ENCODE measurements at places on chromosomes 4 and X.
A peak's percentile ranks its signal among the peaks of the same experiment; 100 is the strongest.

GRCh38 chrX:20906571-20906970 lies 467.6 kb upstream of the CNKSR2 start:
- peak; percentile 20 for DNase-seq

- DNase-seq: peak; percentile 48
Observed at GRCh38 chrX:109890910-109891502, 111.9 kb upstream of the TMEM164 start.

DNA sequence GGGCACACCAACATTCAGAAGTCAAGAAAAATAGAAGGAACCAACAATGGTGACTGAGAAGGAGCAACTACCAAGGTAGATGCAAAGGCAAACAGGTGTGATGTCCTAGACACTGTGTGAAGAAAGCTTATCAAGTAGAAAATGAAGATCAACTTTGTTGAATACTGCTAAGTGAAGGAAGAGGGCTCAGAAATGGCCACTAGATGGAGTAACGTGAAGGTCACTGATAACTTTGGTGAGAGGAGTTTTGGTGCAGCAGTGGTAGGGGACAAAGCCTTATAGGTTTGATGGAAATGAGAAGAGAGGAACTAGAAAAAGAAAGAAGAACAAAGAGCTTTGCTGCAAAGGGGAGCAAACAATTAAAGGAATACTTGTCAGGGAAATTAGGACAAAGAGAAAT lies 23.5 kb downstream of the OTC start:
- no peak for DNase-seq

GRCh38 chrX:13194291-13195103 lies 125.4 kb downstream of the ATXN3L start:
- DNase-seq: peak; percentile 17

- DNase-seq: peak; percentile 11
Observed at GRCh38 chr4:111066001-111066400, 443.1 kb upstream of the PITX2 start.

- no peak for DNase-seq
Observed at GRCh38 chrX:153521034-153521433, 3.6 kb downstream of the ATP2B3 start.

- DNase-seq: peak; percentile 37
Observed at GRCh38 chr4:176044589-176044951, 21.1 kb upstream of the WDR17 start.

DNA sequence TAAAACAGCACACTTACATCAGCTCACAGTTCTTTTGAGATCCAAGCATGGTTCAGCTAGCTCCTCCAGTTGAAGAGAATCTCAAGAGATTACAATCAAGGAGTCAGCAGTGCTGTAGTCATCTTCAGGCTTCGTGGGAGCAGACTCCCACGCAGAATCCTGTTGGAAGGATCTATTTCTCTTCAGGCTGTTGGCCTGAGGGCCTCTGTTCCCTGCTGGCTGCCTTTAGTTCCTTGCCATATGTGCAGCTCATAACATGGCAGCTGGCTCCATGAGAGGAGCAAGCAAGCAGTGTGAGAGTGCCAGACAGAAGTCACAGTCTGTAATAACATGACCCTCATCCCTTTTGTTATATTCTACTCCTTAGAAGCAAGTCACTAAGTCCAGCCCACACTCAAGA lies 168.6 kb downstream of the COX18 start:
- DNase-seq: peak; percentile 31

DNA sequence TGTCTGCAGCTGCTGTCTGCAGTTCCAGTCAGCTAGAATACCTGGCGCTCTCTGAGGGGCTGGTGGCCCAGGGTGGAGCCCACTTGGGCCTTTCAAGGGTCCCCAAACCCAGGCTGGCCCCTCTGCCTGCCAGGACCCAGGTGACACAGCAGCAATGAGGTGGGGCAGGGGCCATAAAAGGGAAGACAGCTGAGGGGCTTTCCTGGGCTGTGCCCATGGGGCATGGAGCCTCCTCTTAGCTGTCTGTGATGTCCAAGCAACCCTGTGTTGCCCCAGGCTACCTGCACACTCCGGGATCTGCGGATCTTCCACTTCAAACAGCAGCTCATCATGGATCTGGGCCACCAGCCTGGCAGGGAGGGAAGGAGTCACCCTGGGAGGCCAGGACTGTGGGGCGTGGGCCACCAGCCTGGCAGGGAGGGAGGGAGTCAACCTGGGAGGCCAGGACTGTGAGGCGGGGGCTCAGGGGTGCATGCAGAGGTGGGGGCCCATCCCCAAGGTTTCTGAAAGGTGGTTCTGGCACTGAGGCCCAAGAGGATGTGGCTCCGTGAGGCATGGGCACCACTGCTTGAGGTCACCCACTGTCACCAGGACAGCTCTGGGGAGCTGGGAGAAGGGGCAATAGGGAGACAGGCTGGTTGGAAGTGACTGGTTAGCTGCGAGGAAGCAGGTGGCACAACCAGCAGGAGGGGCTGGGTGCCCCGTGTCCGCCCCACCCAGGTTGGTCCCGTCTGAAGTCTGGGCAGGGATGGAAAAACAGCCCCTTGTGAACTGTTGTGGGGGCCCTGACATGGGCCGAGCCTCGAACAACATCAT lies 16.3 kb downstream of the NAT8L start:
- no peak for DNase-seq

DNA sequence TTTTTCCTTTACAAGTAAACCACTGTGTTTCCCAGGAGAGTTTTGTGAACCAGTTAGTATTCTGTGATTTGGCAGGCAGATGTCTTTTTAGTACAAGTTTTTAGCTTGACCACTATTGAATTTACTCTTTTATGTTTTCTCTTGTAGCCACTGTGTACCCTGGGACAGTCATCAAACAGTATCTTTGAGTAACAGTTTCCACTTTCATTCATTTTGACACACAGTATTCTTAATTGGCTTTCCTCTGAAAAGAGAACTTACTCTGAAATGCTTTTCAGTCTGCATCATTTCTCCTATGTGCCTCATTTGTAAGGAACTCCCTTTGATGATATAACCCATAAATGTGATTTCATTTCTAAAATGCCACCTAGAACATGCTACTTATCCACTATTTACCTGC lies 476.5 kb downstream of the PDGFC start:
- DNase-seq: no peak

DNA sequence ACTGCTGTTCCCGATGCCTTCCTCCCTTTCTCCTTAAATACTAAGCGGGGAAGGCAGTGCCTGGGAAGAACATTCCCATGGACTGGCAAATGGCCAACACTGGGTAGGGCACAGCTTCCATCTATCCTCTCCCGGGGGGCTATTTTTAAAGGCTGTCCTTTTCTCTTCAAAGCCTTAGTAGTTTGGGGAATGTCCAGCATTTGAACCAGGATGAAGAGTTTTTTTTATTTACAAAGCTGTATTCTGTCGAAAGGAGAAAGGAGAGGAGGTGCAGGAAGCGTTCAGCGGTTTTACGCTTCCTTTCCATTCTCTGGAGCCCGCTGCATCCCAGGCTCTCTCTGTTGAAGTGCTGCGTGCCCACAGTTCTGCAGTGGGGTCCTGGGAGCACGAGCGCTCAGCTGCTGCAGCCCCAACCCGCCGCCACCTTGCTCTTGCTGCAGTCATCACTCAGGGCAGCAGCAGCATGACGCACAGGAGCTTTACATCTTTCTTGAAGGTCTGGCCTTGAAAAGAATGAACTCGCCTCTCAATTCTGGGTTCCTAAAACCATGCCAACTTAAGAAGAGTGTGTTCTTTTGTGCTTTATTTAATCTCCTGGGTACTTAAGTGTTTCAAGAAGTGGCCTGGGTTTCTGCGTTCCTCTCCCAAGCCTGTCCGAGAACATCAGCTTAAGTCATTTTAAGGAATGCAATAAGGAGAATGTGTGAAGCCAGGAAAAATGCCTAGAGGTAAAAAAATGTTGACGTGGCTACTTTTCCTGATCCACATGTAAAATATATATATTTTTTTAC lies 427.2 kb downstream of the MAPK10 start:
- DNase-seq: peak; percentile 68

- peak; percentile 64 for DNase-seq
Observed at GRCh38 chr4:111849746-111850284, 295.4 kb upstream of the FAM241A start.

DNA sequence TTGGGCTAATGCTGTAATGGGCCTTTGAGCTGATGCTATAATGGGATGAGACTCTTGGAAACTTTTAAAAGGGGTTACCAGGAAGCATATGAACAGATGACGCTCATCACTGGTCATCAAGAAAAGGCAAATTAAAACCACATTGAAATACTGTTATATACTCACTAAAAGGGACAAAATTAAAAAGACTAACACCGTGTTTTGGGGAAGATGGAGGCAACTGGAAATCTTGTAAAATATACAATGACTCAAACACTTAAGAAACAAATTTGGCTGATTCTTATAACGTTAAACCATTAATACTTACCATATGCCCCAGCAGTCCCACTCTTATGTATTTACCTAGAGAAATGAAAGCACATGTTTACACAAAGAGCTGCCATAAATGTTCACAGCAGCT lies 207.2 kb upstream of the GPRIN3 start:
- no peak for DNase-seq

DNA sequence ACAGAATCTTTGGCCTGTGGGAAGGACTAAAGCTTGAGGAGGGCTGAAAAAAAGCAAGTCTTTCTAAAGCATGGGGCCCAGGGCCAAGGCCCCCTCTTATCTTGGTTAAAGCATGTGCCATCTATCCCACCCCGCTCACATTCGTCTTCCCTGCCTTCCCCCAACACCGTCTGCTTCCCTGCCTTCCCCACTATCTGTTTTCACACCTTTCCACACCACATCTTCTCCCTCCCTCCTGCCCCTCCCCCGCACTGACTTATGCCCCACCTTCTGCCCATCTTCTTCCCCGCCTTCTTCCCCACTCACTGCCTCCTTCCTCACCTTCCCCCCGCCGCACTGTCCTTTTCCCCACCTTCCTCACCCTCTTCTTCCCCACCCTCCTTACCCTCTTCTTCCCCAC lies 890 bp upstream of the NAP1L5 start:
- DNase-seq: no peak

DNA sequence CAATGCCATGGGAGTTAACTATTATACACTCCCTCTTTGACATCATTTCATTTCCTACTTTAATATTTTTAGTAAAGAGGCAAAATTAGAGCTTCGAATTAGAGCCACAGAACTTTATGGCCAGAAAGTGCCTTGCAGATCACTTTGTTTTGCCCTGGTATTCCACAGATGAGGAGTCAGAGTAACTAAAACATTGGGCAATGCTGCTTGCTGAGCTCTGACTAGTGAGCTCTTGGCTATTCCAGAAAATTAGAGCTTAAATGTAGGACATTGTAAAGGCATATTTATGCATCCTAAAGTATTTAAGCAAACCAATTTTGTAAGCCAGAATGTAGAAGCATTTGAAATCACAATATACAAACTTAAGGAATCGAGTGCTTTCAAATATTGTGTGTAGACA lies 6.3 kb upstream of the ZNF827 start:
- DNase-seq: no peak

DNA sequence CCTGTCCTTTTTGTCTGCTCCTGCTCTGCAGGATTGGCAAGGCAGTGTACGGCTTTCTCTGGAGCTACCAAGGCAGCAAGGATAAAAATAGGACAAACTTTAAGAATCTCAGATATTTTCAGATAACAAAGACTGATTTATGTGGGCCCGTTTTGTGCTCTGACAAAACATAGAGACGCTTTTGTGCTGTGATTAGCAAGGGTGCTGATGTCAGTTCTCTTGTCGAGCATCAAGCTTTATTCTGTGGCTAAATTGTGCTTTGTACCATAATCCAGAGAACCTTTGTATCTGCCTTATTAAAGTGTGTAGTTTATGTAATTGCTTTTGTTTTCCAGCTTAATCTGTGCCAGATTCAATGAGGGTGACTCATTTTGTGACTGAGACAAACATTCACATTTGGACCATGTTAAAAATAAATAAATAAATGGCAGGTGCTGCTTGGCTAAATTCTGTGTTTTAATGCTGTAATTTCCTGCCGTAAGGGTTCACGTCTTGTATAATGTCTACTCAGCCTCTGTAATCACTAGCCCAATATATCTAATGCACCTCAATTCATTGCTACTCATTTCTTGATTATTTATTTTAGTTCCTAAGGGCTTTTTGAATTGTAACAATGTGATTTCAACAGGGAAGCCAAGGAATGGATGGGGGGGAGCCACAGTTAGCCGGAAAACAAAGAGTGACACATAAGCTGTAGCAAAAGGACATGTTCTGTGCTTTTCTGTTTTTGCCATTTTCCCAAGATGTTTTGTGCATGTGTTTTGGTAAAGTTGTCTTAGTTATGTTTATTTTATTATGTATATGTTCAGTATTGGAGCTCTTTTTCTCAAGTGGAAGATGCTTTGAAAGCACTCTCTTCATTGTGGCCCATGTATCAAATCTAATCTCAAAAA lies 75.1 kb downstream of the GAB1 start:
- peak; percentile 53 for DNase-seq

GRCh38 chrX:17072721-17073230 lies 126.3 kb downstream of the REPS2 start:
- DNase-seq: no peak
